Right ventricle myocardium superior (tissue), 1 donor: ENCODE measurements at places on chromosomes 1 and 21. TPM values are rescaled to one million over a fixed set of nuclear protein-coding genes. Genes with fewer than 3 reads are reported as not detected.

GRCh38 chr21:27366036-27366435 lies 399.1 kb upstream of the ADAMTS5 start:
- DNase-seq: no peak

GRCh38 chr1:55700359-55701130 lies 485.4 kb upstream of the USP24 start:
- DNase-seq: no peak

Gene FAM72D
- total RNA-seq: 0.32 TPM

Gene FMO5
- total RNA-seq: 8.5 TPM

- DNase-seq: no peak
Observed at GRCh38 chr1:225712391-225712790, 59.5 kb upstream of the ENAH start.

- DNase-seq: no peak
Observed at GRCh38 chr21:16568244-16568643, 838.5 kb downstream of the USP25 start.

- DNase-seq: no peak
Observed at GRCh38 chr1:168939110-168939946, 167.2 kb upstream of the ATP1B1 start.

Gene OR2T33
- not detected for total RNA-seq

- no peak for DNase-seq
Observed at GRCh38 chr1:171940368-171940767, 99.1 kb downstream of the DNM3 start.

Gene PPM1J
- 4.7 TPM for total RNA-seq

DNA sequence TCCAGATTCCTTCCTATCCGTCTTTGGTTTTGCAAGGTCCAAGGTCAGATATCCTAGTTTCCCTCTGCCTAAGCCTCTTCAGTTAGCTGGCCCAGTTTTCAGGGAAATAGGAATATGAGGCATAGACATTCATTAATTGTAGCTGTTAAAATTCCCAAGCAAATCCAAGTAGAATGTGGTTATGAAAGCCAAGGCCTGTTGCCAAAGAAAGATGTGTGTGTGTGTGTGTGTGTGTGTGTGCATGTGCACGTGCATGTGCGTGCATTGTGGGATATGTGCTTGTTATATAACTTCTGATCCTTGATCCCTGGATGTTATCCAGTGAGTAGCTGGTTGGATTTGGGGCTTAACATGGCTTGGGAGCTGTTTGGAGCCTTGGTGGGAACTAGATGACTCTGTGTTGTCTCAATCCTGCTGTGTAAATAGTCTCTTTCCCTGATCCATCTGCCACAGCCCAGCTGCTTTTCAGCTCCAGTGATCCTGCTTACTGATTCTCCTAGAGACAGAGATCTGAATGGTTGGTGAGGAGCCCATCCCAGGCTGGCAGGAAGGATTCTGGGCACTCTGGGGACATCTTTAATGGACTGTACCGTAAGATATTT lies 70.6 kb upstream of the GCLM start:
- DNase-seq: peak; percentile 51

DNA sequence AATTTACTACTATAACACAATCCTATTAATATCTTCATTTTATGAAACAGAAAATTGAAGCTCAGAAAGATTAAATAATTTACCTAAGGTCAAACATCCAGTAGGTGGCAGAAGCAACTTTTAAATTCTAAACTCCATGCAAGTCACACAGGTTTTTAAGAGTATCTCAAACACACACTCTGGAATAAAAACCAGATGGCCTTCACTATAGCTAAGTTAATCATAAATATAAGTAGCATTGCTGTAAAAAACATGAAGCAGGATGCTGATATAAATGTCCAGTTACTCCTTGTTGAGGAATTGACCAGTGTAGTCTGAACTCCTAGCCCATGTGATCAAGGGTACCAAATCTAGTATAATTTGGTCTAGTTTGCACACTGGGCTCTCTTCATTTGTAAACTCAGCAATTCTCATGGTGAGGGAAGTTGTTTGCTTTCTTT lies 9.4 kb upstream of the FMO3 start:
- DNase-seq: no peak

DNA sequence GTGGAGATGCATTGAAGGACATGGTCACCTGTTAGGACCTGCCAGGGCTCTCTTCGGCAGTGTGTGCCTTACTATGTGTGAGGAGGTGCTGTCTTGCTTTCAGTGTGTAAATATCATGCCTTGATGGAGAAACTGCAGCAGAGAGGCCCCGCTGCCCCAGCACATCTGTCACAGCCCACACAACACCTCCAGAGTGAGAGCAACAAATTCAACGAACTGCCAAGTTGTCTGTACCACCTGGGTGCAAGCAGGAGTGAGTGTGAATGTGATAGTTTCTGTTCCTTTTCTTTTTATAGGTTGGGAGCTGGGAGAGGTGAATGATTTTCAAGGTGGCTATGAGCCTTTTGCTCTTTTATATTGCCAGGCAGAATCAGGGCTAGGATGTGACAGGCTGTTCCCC lies 114.6 kb upstream of the KIAA0040 start:
- DNase-seq: no peak

DNA sequence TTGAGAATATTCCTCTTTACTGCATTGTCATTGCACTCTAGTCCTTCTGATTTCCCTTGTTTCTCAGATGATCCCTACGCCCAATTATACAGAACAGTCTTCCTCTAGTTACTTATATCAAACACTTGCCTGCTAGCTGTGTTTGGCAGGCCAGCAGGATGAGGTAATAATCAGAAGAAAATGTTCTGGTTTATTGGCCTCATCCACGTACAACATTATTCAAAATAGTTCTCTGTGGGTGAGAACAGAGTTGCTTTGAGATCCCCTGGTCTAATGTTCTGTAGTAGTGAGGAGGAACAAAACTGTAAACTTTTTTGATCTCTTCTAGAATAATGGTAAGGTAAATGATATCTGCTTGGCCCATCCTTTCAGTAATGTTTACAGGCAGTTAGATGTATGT lies 22.3 kb upstream of the C1orf105 start:
- no peak for DNase-seq

DNA sequence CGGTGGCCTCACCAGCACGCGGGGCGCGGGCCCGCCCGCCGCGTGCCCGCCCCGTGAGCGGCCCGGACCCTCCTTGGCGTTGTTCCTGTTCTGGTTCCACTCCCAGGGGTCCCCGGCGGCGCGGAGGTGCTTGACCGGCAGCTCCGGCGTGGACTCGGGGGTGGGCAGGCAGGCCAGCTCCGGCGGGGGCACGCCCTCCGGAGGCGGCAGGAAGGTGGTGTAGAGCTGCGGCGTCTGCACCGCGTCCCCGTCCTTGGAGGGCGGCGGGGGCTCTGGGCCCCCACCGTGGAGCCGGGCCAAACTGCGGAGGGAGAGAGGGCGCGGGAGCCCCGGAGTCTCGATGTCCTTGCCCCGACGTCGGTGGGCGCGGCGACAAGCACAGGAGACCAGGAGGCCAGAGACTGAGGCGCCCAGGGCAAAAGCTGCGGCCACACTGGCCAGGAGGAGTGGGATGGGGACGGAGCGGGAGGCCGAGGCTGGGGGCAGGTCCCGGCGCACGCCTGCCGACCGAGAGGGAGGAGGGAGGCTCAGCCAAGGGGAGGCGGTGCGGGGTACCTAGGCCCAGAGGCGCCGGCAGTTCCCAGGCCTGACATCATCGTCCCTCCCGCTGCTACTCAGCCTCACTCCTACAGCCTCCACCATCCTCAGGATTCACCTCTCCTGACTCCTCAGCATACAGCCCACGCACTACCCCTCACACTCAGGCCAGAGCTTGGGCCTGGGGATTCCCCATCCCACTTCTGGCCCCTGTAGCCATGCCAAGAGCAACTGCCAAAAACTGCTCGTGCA lies 13.2 kb downstream of the SEMA6C start:
- no peak for DNase-seq

DNA sequence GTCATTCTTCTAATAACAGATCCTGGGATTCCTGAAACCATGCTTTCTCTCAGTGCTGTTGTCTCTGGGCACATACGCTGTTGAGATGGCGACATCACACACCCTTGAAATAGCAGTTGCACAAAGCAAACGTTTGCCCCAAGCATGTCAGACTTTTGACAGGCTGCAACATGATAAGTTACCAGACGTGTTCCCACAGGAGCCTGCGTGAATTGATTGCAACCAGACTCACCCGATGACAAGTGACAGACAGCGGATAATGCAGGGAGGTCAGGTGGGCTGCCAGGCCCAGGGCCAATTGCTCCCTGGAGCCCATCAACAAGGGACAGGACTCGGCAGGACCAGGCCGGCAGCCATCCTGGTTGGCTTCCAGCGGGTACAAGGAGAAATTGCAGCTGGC lies 310.9 kb downstream of the SIPA1L2 start:
- DNase-seq: peak; percentile 91

- DNase-seq: no peak
Observed at GRCh38 chr1:222950892-222951291, 136.1 kb downstream of the DISP1 start.

- DNase-seq: no peak
Observed at GRCh38 chr1:63921359-63921758, 147.5 kb downstream of the ROR1 start.

DNA sequence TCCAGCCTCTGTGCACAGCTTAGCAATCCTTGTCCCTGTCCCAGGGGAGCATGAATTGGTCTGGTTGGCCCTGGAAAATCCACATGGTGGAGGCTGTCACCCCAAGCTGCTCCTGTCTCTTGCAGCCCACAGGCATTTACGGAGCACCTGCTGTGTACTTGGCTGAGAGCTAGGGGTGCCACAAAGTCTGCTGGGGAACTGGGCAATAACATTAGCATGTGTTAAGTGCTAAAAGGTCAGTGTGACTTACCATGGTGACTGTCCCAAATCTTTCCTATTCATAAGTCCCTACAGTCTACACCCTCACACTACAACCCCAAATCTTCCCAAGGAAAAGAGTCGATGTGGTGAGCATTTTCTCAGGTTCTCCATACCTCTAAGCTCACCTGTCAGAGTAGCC lies 53.6 kb upstream of the ARTN start:
- no peak for DNase-seq

DNA sequence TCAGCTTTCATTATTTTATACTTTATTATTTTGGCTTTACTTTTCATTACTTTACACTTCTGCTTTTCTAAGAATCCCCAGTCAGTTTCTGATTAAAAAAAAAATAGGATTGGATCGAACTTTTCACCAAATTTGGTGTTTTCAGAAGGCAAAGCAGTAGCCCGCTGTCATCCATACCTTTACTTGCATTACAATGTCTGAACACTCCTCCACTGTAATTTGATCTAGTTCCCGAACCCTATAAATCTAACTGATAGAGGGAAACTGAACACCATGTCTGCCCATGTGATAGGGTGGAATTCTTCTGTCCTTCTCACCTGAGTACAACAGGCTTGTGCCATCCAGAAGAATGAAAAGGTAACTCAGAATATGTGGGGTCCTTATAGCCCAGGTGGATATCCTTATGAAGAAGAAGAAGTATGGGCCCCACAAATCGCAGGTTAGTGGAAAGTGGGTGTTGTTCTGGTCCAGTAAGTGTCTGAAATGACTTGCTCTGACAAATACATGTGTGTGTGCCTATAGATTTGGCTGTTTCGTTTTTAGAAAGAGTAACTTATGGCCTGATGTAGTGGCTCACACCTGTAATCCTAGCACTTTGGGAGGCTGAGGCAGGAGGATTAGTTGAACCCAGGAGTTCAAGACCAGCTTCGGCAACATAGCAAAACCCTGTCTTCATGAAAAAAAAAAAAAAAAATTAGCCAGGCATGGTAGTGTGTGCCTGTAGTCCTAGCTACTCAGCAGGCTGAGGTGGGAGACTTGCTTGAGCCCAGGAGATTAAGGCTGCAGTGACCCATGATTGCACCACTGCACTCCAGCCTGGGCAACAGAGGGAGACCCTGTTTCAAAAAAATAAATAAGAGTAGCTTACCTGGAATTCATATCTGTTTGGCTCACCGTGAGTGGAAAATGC lies 26.6 kb upstream of the CDC14A start:
- DNase-seq: no peak

DNA sequence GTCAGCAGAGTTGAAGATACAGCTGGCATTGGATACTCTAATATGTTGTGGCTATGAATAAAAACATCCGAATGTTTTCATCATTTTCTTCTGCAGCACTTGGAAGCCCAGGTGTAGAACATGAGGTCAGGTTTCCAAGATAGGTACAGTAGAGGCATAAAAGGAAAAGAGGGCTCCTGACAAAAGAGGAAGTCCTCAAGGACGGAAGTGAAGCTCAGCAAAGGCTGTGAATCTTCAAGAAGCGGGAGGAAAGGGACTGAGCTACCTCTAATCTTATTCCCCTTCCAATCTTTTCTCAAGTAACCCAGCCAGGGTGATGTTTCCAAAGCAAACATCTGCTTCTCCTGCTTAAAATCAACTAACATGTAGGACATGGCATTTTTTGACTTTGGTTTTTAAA lies 4.4 kb upstream of the PIK3C2B start:
- no peak for DNase-seq

Gene CYP4X1
- 1.9 TPM for total RNA-seq

GRCh38 chr1:67126111-67126746 lies 8.5 kb downstream of the C1orf141 start:
- no peak for DNase-seq

GRCh38 chr21:33151941-33152731 lies 77.6 kb upstream of the IFNAR2 start:
- DNase-seq: no peak

GRCh38 chr1:168848051-168848450 lies 119.0 kb upstream of the DPT start:
- DNase-seq: no peak

Gene FAM72C
- not detected for total RNA-seq

DNA sequence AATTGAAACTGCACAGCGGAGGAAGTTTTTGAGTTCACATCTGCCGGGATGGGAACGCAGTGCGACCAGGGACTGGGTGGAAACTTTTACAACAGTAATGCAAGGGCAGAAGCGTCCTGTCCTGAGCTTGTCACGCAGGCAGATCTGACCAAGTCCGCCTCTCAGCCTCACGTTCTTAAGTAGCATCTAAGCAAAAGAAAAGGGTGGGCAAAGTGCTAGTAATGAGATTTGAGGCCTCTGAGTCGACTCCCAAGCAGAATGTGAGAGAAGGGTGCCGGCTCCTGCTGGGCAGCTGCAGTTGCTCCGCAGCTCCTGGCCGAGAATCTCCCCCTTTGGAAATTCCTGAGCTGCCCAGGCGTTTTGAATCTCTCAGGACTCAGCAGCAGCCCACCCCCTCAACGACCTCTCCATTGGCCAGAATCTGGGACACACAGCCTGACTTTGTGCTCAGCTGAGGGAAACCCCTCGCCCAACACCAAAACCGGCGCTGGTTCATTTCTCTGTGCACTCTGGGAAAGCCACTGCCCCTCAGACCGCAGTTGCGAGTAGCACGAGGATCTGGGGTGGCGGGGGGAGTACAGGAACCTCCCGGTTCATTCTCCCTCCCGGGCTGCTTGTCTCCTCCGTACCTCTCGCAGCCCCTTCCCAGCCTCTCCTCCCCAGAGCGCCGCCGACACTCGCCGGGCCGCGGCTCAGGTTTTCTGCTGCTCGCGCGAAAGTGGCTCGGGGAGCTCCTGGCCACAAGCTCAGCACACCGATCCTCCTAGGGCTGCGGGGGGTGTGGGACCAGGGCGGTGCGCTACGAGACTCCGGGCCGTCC lies 913 bp upstream of the S1PR1 start:
- DNase-seq: peak; percentile 60

Gene LEMD1
- not detected for total RNA-seq

Gene AP4B1
- total RNA-seq: 11.4 TPM

- DNase-seq: no peak
Observed at GRCh38 chr1:216183007-216183406, 240.2 kb downstream of the USH2A start.
